ENCODE measurements at places on chromosomes 2 and 18. TPM values are rescaled to one million over a fixed set of nuclear protein-coding genes. Genes with fewer than 3 reads are reported as not detected.

Gene FSHR
- total RNA-seq: 0.05 TPM

Gene ABCG5
- total RNA-seq: not detected

Gene PDE6D
- 25.0 TPM for total RNA-seq

Gene OTOS
- not detected for total RNA-seq

- no peak for DNase-seq
Measured at GRCh38 chr2:95091885-95092555, 29.6 kb downstream of the MRPS5 start.

DNA sequence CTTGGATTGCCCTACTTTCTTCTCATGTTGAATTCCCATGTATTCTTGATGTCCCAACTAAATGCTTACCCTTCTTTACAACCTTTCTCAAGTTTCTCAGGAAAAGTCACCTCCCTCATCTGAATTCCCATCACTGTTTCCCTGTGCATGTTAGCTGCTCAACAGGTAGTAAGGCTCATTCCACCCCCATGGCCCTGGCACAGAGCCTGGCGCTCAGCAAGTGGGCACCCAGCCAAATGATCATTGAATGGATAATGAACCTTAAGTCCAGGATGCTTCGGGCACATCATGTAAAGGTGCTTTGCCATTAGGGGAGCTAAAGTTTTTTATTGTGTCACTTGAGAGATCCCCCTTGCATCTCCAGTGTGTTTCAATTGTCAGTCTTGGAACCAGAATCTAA is 124.0 kb downstream of the PKP4 start:
- DNase-seq: peak; percentile 70

GRCh38 chr18:35469725-35470124 is 28.0 kb downstream of the INO80C start:
- no peak for DNase-seq

- no peak for DNase-seq
Measured at GRCh38 chr2:189676471-189676870, 2.0 kb downstream of the ANKAR start.

- no peak for DNase-seq
Measured at GRCh38 chr2:38107738-38108410, 31.9 kb upstream of the CYP1B1 start.
